ENCODE measurements at places on chromosomes 6 and 20.

DNA sequence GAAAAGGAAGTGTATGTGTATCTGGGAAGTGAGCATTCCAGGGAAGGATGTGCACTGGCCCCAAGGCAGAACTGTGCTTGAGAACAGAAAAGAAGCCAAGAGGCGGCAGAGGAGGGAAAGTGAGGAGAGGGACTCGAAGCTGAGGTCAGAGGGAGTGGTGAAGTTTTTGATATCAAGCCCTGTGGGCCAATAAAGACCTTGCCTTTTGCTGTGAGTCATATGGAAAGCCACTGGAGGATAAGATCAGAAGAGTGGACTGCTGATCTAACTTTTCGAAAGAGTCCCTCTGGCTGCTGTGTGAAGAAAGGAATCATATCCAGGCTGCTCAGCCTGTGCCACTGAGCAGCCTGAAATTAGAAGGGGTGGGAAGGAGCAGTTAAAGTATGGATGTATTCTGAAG is 99.4 kb downstream of the EYA4 start:
- no peak for DNase-seq

GRCh38 chr20:31594558-31595379 is 10.3 kb upstream of the ID1 start:
- DNase-seq = no peak

DNA sequence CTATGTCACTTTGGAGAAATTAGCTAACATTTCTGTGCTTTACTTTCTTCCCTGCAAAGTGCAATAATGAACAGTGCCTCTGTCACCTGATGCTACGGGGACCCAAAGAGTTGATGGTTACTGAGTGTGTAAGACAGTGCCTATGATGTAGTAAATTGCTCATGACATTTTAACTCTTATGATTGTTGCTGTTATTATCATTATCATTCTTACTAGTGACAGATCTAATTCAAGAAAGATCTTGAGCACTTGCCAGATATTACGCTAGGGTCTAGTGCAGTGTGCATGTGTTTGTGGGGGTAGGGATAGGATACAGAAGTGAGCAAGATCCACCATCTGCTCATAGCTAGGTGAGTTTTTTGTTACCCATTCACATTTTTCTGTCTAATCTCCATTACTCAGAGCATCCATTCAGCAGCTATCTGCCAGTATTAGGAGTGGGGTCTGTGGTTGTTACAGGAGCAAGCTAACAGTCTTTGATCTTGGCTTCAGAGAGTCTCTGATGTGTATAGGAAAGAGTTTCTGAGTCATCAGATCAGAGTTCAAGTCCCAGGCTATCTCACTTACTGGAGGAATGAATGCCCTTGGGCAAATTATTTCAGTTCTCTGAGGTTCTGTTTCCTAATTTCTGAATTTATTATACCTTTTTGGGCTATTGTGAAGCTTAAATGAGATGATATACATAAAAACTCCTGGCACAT is 33.1 kb upstream of the DAAM2 start:
- no peak for DNase-seq

- DNase-seq = no peak
Measured at GRCh38 chr6:153405931-153406330, 274.8 kb upstream of the RGS17 start.

- DNase-seq = no peak
Measured at GRCh38 chr20:38267901-38268514, 7.5 kb upstream of the KIAA1755 start.

GRCh38 chr6:12418946-12419345 is 128.8 kb downstream of the EDN1 start:
- DNase-seq = no peak

GRCh38 chr6:109800771-109801170 is 109.7 kb downstream of the FIG4 start:
- no peak for DNase-seq

GRCh38 chr6:296151-297122 is 4.2 kb downstream of the DUSP22 start:
- no peak for DNase-seq

- DNase-seq = no peak
Measured at GRCh38 chr20:24646321-24646720, 176.9 kb downstream of the SYNDIG1 start.

DNA sequence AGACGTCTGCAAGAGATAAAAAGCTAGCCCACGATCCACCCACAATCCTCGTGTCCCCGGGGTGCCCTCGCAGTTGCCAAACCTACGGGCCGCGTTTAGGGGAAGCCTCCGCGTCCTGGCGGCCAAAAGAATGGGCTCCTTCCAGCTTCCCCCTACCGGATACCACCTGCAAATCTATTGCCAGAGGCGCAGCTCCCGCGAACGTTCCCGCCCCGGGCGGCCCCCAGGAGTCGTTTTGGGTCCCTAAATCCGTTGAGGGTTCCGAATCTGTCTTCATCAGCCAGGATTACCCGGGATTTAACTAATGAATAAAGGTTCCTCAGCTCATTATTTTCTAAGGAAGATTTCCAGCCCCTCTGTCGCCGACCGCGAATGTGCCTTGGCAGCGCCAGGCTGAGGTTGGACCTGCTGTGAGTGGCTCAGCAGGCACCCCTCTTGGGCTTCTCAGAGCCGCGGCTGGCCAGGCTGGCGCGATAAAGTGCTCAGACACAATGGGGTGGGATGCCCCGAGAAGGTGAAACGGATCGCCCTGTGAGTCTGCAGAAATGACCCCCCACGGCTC is 2.8 kb upstream of the VSX1 start:
- DNase-seq = no peak

DNA sequence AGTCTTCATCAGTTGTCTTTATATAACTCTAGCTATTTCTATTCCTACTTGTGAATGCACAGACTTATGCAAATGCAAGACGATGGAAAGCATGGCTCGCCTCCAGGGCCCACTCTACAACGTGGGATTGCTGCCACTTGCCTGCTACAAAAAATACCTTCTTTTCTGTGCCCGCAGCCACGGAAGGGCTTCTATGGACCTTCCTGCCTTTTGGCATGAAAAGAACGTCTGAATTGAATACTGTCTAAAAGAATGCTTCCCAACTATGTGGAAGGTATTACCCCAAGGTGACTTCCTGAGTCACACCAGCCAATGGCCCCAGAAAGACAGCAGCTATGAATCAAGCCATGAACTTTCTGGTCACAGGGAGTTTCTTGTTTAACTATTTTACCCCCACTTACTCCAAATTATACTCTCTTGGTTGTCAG is 261.2 kb downstream of the HIVEP2 start:
- no peak for DNase-seq

GRCh38 chr6:105200133-105200730 is 20.4 kb upstream of the POPDC3 start:
- DNase-seq = no peak

- no peak for DNase-seq
Measured at GRCh38 chr20:19858466-19859371, 100.7 kb downstream of the RIN2 start.

DNA sequence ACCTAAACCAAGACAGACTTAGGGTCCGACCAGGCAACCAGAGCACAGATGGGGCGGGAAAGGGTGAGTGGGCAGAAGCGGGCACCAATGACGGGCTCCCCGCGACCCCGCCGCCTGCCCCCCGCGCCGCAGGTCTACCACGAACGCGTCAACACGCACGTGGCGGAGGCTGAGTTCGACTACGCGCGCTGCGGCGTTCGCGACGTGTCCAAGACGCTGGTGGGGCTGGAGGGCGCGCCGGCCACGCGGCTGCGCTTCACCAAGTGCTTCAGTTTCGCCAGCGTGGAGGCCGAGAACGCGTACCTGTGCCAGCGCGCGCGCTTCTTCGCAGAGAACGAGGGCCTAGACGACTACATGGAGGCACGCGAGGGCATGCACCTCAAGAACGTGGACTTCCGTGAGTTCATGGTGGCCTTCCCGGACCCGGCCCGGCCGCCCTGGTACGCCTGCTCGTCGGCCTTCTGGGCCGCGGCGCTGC is 5.1 kb downstream of the TMEM151B start:
- no peak for DNase-seq

DNA sequence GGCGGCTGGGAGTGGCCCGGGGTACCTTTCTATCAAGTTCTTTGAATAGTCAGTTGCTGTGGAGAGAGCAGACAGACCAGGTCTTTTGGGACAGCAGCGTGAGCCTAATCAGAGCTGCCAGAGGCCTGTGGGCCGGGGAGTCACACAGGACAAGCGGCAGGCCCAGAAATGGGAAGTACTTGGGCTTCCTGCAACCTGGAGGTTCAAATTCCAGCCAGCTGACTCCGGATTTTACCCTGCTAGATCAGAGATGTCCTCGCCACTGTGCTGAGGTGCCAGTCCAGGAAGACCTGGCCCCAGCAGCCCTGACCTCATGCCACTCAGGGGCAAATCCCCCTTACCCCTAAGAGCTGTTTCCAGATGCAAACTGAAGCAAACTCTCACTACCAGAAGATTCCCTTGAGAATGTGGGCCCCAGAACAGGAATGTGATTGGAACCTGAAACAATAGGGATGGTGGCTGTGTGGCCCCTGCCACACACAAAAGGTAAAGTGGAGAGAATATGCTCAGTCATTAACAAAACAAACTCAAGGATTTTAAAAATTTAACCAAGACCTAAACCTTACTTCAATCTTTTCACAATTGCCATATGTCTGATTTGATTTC is 9.7 kb downstream of the BEND3 start:
- no peak for DNase-seq

DNA sequence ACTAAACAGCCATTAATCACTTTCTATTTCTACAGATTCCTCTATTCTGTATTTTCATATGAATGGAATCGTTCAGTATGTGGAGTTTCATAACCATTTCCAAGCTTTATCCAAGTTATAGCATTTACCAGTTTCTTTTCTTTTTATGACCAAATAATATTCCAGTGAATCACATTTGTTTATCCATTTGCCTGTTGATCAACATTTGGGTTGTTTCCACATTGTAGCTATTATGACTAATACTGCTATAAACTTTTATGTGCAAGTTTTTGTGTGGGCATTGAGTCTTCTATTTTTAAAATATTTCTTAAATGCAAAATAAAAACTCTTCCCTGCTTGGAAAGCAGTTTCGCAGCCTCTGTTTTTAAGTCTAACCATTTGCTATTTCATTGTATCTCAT is 336.4 kb upstream of the OPRM1 start:
- no peak for DNase-seq
